ENCODE measurements at places on chromosomes 11 and 22.

- no peak for DNase-seq
Observed at GRCh38 chr11:72842653-72843330, 28.6 kb downstream of the ATG16L2 start.

GRCh38 chr11:69986440-69986787 lies 91.7 kb upstream of the ANO1 start:
- DNase-seq = no peak

- no peak for DNase-seq
Observed at GRCh38 chr22:48750826-48751440, 1076.7 kb downstream of the BRD1 start.

GRCh38 chr11:19259487-19260345 lies 19.0 kb upstream of the E2F8 start:
- peak; percentile 29 for DNase-seq

- DNase-seq = no peak
Observed at GRCh38 chr11:65560555-65561418, 2.6 kb upstream of the LTBP3 start.

GRCh38 chr11:69131644-69132300 lies 24.0 kb upstream of the SMIM38 start:
- no peak for DNase-seq

DNA sequence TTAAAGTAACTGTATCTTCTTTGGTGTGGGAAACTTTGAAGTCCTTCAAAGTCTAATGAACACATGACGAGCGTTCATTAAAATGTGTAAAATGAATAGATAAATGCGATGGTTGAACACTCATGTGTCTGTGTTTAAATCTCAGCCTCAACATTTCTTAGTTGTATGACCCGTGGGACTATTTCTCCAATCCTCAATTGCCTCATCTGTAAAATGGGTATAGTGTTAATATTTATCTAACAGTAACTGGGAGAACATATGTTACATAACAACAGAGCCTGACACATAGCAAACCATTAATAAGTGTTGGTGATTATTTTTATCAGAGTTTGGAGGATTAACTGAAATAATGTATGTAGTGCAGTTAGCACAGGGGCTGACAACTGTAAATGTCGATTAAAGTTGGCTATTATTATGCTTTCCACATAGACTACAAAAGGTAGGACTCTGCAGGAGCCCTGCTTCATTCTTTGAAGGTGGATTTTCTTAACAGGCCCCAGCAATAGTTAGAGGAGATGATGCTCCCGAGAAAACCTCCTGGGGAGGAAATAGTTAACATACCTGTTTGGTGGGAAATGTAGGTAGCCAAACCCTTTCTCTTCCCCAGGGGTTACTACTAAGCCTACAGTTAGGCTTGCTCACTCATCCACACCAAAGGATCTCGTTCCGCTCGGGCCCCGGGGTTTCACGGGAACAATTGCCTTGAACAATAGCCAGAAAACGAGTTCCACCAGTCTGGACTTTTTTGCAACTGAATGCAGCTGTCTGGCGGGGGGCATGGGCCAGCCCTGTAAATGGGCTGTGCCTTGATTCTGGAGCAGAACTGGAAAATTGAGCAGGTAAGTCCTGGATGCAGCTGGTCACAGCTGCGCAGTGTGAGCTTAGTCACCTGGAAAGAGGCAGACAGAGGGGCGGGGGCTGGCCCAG lies 133.4 kb downstream of the DBX1 start:
- no peak for DNase-seq

DNA sequence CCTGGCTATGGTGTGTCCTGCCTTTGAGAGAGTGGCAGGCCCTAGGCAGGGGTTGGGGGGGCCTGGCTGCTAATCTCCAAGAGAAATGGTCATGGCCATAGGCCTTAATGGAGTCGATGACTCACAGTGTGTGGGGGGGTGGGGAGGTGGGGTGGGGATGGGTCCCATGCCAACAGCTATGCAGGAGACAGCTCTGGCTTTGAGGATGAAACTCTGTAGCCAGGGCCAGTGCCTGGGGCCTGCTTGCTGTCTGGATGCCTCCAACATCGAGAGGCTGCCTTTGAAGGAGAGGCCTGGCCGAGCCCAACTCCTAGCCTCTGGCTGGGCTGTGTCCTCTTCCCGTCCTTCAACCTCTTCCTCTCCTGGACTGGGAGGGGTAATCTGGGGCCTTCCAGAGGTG lies 23.9 kb upstream of the TSPAN18 start:
- DNase-seq = no peak

DNA sequence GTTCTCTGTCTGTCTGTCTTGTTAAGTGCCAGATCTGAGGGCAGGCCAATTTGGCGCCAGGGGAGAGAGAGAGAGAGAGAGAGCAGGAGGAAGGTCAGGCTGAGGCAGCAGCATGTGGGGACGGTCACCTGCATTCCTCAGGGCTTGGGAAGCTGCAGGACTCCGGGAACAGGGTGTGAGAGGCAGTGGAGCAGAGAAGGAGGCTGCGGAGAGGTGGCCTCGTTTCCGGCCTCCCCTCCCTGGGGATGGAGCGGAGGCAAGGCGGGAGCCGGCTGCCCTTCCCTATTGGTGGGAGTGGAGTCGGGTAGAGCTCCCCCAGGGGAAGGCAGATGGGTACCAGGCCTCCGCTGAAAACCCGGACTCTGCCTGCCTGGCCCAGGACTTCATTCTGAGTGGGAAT lies 9.7 kb downstream of the CLMP start:
- DNase-seq = no peak

DNA sequence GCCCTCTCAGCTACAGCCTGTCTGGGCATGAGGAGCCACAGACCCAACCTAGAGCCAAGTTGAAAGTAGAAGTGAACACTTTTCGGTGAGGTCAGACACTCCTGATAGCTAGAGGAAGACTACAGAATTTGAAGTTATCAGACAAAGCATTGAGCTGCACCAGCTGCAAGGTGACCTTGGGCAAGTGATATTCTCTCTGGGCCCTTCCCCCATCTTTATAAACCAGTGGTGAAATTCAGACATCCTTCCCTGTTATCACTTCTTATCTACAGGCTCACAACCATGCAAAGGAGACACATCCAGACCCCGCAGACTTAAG lies 8.0 kb upstream of the PMM1 start:
- no peak for DNase-seq

GRCh38 chr11:112538534-112539280 lies 278.0 kb upstream of the PLET1 start:
- DNase-seq = no peak

DNA sequence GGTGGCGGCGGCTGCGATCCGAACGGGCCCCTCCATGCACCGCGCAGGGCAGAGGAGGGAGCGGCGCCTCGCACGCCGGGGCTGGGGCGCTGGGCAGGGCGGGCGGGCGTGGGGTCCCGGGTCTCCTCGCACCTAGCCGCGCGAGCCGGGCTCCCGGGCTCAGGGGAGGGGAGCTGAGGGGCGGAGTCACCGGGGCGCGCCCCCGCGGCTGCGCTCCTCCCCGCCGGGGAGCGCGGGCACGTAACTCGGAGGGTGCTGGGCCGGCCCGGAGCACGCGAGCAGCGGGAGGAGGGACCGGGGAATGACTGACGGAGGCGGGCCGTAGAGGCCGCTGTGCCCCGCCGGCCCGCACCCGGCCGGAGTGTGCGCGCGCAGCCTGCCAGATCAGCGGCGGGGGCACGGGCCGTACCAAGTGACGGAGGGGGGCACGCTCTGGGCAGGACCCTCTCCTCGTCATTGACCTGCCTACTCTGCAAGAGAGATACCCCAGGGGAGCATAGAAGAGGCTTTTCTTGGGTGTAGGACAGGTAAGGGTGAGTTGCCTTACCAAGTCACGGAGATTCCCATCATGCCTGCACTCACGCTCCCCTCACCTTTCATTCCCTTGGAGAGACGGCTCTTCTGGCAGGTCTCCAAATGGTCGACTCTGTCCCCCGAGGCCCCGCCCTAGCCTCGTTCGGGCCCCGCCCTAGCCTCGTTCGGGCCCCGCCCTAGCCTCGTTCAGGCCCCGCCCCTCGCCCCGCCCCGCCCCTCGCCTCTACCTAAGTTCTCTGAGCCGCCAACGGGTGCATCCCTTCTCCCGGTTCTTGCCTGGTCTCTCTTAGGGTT lies at the start of gene CDON:
CDON (minus strand) TSS at position 188 of the 828 bp plus-strand sequence. CDS start 39,390 bp downstream, outside the sequence.
- peak; percentile 85 for DNase-seq

GRCh38 chr11:74325649-74326645 lies 14.5 kb upstream of the P4HA3 start:
- no peak for DNase-seq

GRCh38 chr11:81497202-81497804 lies 1236.4 kb downstream of the FAM181B start:
- no peak for DNase-seq

DNA sequence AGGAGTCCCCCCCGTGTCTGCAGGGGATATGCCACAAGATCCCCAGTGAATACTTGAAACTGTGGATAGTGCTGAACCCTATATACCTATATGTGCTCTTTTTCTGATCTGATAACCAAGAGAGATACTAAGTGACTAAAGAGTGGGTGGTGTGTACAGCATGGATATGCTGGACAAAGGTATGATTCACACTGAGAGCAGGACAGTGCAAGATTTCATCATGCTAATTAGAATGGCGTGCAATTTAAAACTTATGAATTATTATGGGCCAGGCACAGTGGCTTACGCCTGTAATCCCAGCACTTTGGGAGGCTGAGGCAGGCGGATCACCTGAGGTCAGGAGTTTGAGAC lies 90.2 kb upstream of the ALKBH3 start:
- DNase-seq = no peak

DNA sequence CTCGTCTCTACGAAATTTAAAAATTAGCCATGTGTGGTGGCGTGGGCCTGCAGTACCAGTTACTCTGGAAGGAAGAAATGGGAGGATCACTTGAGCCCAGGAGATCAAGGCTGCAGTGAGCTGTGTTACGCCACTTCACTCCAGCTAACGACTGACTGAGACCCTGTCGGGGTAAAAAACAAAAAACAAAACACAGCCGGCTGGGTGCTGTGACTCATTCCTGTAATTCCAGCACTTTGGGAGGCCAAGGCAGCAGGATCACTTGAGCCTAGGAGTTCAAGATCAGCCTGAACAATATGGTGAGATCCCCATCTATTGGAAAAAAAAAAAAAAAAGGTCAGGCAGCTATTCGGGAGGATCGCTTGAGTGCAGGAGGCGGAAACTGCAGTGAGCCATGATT lies 2.4 kb downstream of the PAFAH1B2 start:
- DNase-seq = no peak

DNA sequence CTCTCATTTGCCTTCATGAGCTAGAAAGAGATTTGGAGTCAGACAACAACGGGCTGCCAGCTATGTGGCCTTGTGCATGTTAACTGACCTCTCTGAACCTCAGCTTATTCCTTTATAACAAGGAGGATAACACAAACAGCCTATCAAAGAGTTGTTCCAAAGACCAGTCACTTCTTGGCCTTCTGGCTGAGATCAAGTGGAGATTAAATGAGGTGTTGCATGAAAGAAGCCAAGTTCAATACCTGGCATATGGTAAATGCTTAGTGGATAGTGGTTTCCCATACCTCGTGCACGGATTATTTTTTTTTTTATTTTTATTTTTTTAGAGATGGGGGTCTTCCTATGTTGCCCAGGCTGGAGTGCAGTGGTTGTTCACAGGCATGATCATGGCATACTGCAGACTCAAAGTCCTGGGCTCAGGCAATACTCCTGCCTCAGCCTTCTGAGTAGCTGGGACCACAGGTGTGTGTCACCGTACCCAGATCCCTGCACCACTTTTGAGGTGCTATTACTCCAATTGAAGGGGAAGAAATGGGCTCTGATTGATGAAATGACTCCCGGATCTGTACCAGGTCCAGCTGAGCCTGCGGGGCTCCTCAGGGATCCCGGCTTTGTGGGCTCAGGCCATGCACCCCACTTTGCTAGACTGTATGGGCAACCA lies 4.9 kb downstream of the LGALS1 start:
- DNase-seq = no peak

- DNase-seq = no peak
Observed at GRCh38 chr22:33848251-33848650, 72.0 kb downstream of the LARGE1 start.

GRCh38 chr11:75223954-75224643 lies 16.5 kb upstream of the TPBGL start:
- DNase-seq = no peak

- DNase-seq = no peak
Observed at GRCh38 chr11:95045812-95046211, 3.4 kb upstream of the KDM4F start.

GRCh38 chr11:1406571-1407485 lies 17.1 kb downstream of the BRSK2 start:
- DNase-seq = no peak

GRCh38 chr11:72642043-72642883 lies 32.0 kb downstream of the PDE2A start:
- DNase-seq = no peak

DNA sequence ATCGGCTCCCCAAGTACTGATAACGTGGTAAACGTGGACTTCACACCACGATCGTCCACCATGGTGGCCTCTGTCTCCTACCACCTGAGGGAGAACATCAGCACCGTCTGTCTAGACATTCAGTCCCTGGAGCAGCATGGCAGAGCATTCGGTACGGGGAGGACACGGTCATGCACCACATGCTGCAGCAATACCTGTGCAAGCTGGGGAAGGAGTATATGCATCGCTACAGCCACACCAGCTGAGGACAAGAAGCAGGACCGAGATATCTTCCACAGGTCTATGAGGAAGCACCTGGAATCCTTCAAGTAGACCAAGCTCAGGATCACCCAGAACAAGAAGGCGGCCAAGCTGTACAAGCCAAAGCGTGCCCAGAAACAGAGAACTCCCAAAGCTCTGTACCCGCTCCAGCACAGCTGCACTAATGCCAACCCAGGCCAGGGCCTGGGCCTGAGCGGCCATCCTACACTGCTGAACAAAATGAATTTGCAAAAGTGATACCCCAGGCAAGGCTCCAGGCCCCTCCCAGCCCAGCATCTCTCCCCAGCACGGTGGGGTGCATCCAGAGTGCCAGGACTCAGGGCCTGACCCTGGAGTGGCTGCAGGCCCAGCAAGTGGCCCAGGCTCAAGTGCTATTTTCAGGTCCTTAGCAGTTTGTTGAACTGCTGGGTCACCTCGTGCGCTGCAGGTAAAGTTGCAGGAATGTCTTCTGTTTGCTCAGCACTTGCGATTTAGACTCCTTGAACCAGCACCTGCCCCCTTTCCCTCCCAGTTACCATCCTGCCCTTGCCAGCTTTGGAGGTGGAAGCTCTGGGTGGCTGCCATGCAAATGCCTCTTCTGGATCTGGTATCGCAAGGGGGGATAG lies 119.3 kb upstream of the SERPIND1 start:
- no peak for DNase-seq

GRCh38 chr11:121552154-121552553 lies 99.4 kb upstream of the SORL1-AS1 start:
- no peak for DNase-seq

GRCh38 chr11:79313530-79313913 lies 127.3 kb downstream of the TENM4 start:
- no peak for DNase-seq

- no peak for DNase-seq
Observed at GRCh38 chr11:27281740-27282590, 81.0 kb downstream of the CCDC34 start.

DNA sequence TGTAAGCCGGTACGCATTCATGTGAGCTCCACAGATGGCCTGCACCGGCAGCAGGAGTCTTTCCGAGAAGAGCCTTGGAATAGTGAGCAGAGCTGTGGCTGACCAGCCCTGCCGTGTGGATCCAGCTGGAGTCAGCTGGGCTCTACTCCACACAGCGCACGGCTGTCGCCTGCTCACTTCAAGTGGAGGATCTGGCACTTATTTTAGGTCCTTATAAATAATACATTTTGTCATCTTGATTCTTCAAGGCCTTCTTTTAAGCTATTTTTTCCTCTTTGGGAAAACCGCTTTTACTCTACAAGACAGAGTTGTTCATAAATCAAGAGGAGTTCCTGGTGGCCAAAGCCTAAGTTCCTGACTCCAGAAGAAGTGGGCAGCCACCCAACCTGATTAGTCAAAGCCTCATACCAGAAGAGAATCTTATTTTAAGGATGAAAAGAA lies 93.8 kb downstream of the KCNC1 start:
- DNase-seq = no peak

GRCh38 chr11:69915151-69915500 lies 95.9 kb upstream of the FGF3 start:
- DNase-seq = no peak
